IMR-90 (cell line): ENCODE measurements at places on chromosomes 2 and 18. TPM values are rescaled to one million over a fixed set of nuclear protein-coding genes. Genes with fewer than 3 reads are reported as not detected.

FAM237A gene
- not detected in 2 replicates for total RNA-seq

DNA sequence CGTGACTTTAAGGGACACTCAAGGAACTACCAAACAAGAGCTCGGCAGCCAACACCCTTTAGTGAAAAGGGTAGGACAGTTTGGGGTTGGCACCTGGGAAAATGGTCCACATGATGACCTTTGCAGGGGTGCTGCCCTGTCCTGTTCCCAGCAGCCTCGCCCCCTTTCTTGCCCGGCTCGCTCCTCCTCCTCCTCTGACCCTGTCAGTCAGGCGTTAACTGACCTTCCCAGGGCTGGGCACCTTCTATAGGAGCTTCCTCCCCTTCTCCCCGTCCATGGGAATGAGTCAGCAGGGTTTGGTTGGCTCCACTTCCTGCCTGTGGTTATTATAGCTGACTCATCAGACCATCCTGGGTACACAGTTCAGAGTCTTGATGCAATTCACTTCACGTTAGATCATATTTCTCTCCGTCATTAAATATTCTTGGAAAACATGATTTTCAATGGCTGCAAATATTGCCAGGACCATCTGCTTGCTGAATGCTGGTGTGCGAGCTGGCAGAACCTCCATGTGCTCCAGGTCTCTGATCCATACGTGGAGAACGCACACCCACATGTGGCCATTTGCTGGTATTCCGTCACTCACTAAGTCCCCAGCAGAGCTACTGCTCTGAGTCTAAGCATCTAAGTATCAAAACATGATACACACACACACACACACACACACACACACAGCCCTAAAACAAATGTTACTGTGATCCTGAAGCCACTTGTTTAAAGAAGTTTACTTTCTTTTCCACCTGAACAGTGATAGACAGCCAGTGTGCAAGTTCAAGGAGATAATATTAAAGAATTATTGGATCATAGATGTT is 185.0 kb downstream of the ANAPC1 start:
- DNase-seq, result peak; percentile 100

SLC38A11 gene
- total RNA-seq, result under 0.01 and 0.18 TPM in 2 replicates

PROM2 gene
- not detected in 2 replicates for total RNA-seq

EPB41L3 gene
- total RNA-seq, result 70.3 and 90.5 TPM in 2 replicates

IL36G gene
- not detected in 2 replicates for total RNA-seq

DNA sequence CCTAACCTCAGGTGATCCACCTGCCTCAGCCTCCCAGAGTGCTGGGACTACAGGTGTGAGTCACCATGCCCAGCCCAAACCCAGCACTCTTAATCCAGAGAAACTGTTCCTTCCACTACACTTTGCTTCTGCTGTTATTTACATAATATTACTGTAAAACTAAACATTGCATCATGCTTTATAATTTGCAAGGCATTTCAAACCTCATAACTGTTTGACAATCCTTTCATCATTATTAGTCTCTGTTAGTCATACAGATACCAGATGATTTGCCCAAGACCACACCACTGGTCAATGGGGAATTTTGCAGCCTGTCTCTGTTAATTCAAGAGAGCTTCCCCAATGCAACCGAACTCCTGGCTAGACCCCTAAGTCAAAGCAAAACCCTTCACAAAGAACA is 338.3 kb downstream of the ALK start:
- peak; percentile 54 for DNase-seq

- DNase-seq, result no peak
Observed at GRCh38 chr2:25337276-25337675, 4.4 kb downstream of the DNMT3A start.

- DNase-seq, result no peak
Observed at GRCh38 chr2:113922335-113922734, 32.4 kb downstream of the ACTR3 start.

GRCh38 chr2:99389371-99389770 is 52.2 kb downstream of the EIF5B start:
- peak; percentile 87 for DNase-seq

- peak; percentile 13 for DNase-seq
Observed at GRCh38 chr2:88903749-88904353, 212.4 kb downstream of the RPIA start.

RGPD3 gene
- total RNA-seq, result 0.18 and 0.56 TPM in 2 replicates

NEB gene
- under 0.01 TPM in 2 replicates for total RNA-seq

DNA sequence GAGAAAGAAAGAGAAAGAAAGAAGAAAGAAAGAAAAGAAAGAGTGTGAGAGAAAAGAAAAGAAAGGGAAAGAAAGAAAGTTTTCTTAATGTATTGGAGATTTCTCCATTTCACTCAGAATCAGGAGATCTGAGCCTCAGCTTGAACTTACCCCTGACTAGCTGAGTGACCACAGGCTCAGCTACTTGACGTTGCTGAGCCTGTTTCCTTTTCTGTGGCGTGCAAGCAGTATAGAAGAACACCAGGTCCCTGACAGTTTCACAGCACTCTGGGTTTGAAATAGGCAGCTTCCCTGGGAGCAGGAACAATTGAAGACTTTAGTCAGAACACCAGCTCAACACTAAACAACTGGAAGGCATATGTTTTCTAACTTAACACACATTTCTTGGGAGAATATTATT is 44.7 kb downstream of the MARCO start:
- no peak for DNase-seq

INHBB gene
- total RNA-seq, result 0.18 and 0.28 TPM in 2 replicates

ALK gene
- not detected in 2 replicates for total RNA-seq

DNA sequence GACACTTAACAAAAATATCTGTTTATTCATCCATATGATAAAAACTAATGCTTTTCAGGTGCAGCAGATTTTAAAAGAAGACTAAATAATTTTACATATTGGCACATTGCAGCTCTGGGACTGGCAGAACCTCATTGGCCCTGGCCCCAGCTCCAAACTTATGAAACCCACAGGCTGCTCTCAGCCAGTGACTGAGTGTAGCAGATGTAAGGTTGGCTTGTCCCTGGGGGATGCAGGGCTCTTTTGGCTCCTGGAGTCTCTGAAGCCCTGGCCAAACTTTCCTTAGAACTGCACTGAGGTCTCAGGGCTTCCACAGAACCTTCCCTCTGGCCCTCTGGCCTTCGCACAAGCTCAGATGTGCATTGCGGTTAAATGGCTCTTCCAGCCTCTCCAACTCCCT is 725.0 kb upstream of the SOX11 start:
- no peak for DNase-seq

- DNase-seq, result no peak
Observed at GRCh38 chr2:235513984-235514626, 20.3 kb downstream of the AGAP1 start.

DNA sequence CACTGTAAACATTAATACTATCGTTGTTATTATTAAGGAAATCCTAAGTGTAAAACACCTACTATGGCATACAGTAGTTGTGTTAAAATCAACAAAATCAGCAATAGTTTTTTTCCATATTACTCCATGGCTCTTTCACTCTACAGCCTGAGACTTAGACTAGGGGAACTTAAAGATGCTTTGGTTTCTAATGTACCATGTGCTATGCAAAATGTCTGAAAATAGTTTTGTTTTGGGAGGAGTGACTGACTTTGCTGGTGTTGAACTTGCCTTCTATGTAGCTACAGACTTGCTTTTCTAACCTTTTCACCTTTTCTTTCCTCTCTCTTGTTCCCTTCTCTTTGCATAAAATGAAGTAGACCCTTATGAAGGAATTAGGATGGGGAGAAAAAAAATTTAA is 159.0 kb upstream of the CCDC195 start:
- DNase-seq, result no peak

ANKAR gene
- total RNA-seq, result 2.2 and 4.4 TPM in 2 replicates

HOXD13 gene
- not detected in 2 replicates for total RNA-seq

DNA sequence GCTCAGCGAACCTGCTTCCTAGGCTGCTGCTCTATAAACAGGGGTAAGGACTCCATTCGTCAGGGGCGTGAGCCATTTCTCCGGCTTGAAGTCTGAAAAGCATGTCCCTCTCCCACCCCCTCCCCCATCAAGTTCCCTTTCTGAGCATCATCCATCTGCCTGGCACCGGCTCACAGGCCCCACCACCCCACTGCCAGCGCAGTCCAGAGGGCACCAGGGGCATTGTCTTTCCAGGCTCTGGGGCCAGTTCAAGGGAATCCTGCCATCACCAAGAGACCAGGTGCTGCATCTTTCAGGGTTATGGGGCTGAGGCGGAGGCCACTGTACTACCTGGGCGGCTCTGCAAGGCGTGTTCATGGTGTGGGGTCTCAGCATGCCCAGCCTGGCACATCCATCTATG is 64.7 kb upstream of the EDAR start:
- DNase-seq, result no peak

GRCh38 chr2:222568865-222569264 is 87.0 kb downstream of the FARSB start:
- peak; percentile 85 for DNase-seq

DNA sequence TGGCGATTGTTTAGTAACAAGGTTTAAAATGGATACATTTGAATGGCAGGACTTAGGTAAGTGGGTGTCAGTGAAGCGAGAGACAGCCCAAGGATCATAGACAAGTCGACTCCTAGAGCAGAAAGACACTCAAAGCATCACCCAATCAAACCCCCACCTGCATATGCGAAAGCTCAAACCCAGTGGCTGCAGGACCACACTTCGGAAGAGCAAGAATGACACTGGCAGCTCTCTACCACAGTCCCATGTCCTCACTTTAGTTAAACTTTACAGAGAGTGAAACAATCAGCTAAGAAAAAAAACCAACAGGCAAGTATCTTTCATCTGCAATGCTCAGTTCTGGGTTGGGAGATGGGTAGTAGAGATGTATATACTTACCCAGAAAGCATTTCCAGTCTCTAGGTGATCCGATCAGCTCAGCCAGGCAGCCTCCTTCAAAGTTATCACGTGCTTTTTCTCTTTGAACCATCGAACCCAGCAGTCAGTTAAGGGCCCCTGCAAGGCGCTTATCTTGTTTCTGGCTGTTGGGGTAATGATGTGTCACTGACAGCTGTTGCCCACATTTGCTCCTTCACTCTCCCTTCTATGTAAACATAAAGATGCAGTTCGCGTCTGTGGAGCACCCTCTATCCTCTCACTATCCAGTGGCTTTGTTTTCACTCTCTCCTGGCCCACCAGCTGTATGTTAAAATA is 357.5 kb upstream of the ID2 start:
- DNase-seq, result peak; percentile 54

DNA sequence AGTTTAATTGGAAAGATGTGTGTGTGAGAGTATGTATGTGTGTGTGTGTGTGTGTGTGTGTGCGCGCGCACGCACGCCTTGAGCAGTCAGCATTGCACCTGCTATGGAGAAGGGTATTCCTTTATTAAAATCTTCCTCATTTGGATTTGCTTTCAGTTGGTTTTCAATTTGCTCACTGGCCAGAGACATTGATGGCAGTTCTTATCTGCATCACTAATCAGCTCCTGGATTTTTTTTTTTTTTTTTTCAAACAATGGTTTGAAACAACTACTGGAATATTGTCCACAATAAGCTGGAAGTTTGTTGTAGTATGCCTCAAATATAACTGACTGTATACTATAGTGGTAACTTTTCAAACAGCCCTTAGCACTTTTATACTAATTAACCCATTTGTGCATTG is 48.0 kb downstream of the FEZ2 start:
- DNase-seq, result no peak

DNA sequence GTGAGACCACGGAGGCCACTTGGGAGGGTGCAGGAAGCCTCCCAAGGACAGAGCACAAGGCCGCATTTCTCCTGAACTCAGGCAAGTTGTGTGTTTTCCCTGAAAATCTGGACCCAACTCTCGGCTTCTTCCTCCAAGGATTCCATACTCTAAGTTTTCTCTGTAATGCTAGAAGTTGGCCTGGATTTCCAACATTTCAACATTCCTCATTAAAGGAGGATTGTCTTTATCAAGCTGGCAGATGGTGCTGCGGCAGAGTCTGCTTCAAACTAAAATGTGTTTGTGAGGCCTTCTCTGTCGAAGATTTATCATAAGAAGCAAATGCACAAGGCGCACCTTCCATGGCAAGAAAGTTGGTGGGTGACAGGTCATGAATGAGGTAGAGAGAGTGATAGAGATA is 94.4 kb upstream of the SATB2 start:
- no peak for DNase-seq

GRCh38 chr2:178441426-178441825 is 9.5 kb downstream of the PRKRA start:
- no peak for DNase-seq

GRCh38 chr2:95307878-95308277 is 10.7 kb downstream of the KCNIP3 start:
- DNase-seq, result no peak

DNA sequence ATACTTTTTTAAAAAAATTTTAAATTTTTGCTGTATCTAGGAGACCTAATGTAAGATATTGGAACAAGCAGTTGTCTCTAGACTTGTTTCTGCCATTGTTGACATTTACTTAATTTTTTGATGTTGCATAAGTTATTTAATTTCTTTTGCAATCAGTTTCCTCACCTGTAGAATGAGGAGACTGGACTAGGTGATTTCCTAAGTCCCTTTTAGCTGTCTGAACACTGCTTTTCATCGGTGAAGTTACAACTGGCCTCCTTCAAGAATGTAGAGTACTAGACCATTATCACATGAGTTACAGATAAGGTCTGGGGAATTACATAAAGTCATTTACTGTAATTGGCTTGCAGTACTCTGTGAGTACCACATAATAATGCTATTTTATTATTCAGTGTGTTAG is 147.6 kb downstream of the LTBP1 start:
- DNase-seq, result no peak

KCNJ13 gene
- not detected in 2 replicates for total RNA-seq

GRCh38 chr2:20614201-20615067 is 36.5 kb downstream of the HS1BP3 start:
- DNase-seq, result no peak

GRCh38 chr2:64262071-64262470 is 117.9 kb upstream of the PELI1 start:
- DNase-seq, result no peak

MSH2 gene
- total RNA-seq, result 22.6 and 33.3 TPM in 2 replicates

GRCh38 chr2:232418056-232418455 is 11.4 kb downstream of the ALPG start:
- no peak for DNase-seq

DNA sequence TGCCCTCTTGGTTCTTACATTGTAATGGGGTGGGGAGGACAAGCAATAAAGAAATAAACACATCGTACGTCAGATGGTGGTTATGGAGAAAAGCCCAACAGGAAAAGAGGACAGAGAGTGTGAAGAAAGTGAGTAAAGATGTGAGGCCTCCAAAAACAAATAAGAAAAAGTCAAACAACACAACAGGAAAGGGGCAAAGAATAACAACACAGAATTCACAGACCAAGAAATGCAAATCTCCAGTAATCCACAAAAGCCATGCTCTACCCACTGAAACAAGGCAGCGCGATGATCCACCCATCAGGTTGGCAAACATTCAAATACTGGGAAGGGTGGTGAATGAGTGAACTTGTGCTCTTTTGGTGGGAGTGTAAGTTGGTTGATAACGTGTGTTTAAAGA is 16.7 kb upstream of the DUSP2 start:
- no peak for DNase-seq

GPD2 gene
- total RNA-seq, result 100 and 153 TPM in 2 replicates

DNA sequence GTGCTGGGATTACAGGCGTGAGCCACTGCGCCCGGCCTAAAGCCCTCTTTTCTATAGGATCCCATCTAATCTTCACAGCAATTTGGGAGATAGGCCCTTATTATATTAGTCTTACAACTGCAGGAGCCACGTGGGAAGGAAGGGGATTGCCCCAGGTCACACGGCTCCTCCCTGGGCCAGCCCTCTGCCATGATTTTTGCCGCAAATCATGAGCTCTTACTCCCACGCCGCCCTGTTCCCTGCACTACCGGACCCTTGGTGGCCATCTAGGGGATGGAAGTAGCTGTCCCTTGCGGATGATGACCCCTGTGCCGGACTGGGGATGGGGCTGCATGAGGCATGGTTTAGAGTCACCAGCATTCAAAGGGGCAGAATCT is 28.4 kb upstream of the PTMA start:
- no peak for DNase-seq

ARHGEF33 gene
- total RNA-seq, result 0.18 and 0.28 TPM in 2 replicates

TANK gene
- total RNA-seq, result 41.9 and 46.4 TPM in 2 replicates
